ENCODE measurements at places on chromosomes 5 and 9.

- DNase-seq, result no peak
Observed at GRCh38 chr9:19445452-19445851, 36.6 kb downstream of the ACER2 start.

GRCh38 chr5:106956886-106957285 lies 713.9 kb downstream of the EFNA5 start:
- DNase-seq, result no peak

GRCh38 chr5:142210864-142211412 lies 102.4 kb downstream of the NDFIP1 start:
- no peak for DNase-seq

GRCh38 chr9:65458992-65459391 lies 174.0 kb upstream of the FOXD4L5 start:
- DNase-seq, result no peak

DNA sequence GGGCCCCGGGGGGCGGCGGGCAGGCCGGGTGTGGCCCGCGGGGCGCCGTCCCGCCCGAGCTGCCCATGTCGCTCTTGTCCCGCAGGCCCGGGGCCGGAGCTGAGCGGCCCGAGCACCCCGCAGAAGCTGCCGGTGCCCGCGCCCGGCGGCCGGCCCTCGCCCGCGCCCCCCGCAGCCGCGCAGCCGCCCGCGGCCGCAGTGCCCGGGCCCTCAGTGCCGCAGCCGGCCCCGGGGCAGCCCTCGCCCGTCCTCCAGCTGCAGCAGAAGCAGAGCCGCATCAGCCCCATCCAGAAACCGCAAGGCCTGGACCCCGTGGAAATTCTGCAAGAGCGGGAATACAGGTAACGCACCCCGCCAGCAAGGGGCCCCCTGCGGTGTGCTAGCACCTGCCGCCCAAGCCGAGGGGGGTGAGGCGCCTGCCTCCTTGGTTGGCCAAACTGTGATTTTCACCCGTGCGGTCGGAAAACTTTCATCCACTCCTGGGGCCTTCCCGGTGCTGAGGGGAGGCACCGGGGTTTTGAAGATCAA lies 32.1 kb downstream of the SMARCA2 start:
- DNase-seq, result no peak

- DNase-seq, result no peak
Observed at GRCh38 chr5:74019923-74020322, 393.9 kb downstream of the ARHGEF28 start.

- DNase-seq, result no peak
Observed at GRCh38 chr5:62066761-62067277, 239.2 kb upstream of the KIF2A start.

DNA sequence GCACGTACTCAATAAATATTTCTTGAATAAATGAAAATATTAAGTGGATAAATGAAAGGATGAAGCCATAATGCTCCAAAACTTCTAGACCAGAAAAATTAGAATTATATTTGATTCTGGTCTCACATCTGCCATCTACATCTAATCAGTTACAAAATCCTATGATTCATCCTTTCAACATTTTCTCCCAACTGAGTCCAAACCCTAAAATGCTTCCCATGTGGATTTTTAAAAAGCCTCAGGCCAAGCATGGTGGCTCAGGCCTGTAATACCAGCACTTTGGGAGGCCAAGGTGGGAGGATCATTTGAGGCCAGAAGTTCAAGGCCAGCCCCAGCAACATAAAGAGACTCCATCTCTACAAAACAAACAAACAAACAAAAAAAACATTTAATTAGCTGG lies 31.6 kb upstream of the FST start:
- DNase-seq, result no peak

DNA sequence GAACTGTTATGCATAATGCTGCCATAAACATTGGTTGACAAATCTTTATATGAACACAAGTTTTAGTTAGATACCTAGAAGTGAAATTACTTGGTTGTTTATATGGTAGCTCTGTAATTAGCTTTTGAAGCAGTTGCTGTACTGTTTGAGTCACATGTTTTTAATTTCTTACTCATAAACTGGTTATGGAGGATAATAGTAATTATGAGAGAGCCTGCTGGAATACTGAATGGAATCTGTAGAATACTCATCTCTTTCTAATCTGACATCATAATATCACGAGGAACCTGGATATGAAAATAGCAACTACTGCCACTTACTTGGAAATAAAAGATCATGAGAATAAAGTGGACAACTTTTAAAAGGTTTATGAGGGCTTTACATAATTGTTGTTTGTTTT lies 509.2 kb downstream of the CETN3 start:
- no peak for DNase-seq

DNA sequence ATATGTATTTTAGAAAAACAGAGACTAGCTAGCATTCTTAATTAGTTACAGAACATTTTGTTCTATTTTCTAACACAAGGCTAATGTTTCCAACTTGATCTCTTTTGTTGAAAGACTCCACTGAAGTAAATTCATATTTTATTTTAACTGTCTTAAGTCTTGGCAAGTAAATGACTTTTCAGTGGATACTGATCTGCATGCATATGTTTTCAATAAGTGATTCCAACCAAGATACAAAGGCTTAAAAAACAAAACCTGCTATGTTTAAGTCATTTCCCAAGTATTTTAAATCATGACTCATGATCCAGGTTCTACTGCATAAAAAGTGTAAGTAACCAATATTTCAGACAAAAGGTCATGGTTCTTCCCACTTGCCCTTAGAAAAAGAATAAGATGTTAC lies 5.7 kb downstream of the CDO1 start:
- no peak for DNase-seq

DNA sequence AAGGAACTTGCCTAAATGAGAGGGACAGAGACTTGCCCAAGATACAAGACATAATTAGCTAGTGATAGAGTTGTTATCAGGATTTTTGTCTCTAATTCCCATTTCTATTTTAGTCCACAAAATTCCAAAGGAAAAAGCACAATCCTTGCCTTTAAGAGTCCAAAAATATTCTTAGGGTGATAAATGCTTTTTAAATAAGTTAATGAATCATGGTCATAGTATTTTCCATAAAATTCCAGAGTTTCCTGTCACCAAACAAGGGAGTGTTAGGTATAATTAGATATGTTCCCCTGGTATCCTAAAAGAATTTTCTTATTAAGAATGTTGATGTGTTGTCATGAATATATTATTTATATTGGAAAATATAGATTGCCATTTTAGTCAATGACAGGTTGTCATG lies 21.8 kb upstream of the CEP72 start:
- DNase-seq, result no peak

GRCh38 chr5:112895682-112896081 lies 26.3 kb downstream of the REEP5 start:
- DNase-seq, result no peak

GRCh38 chr9:96399325-96399633 lies 15.8 kb upstream of the SLC35D2 start:
- DNase-seq, result no peak

Data from stimulated activated CD8-positive, alpha-beta memory T cell treated with anti-CD3 and anti-CD28 coated beads, Interleukin-7, amount 100 ng/mL, for 1 hour (primary cell).